AML-193 (cell line): ENCODE measurements at places on chromosomes 6 and 20.

- no peak for DNase-seq
Measured at GRCh38 chr20:37189416-37190016, 10.2 kb upstream of the MROH8 start.

GRCh38 chr6:148110925-148111324 is 231.7 kb upstream of the SASH1 start:
- DNase-seq: no peak

GRCh38 chr6:12472601-12473038 is 182.5 kb downstream of the EDN1 start:
- no peak for DNase-seq

DNA sequence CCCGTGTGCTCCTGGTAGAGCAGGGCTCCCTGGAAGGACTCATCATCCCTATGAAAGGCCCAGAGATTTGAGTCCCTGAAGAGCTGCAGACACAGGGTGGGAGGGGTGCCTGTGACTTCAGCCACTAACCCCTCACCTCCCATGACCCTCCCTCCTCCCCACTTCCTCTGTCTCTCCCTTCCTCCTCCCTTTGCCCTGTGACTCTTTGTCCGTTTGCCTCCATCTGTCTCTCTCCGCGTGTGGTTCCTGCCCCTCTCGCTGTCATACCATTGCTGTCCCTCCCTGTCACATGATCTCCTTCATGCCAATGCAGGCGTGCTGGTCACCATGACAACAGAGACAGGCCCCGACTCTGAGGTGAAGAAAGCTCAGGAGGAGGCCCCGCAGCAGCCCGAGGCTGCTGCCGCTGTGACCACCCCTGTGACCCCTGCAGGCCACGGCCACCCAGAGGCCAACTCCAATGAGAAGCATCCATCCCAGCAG is 19.0 kb downstream of the EPB41L1 start:
- DNase-seq: no peak

DNA sequence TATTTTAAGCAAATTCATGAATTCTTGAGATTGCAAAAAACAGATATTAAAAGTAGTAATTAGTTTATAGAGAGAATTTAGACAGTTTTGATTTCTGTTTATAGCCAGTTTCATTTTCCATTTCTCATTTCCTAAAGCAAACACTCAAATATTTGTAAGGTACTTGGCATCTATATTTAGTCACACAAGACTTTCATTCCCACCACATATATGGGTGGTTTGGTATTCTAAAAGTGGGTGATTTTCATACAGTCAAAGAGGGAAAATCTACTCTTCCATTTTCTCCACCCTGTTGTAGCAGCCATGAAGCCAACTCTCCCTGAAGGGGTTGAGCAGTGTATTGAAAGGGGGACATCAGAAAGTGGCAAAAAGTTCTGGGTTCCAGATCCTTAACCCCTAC is 181.1 kb upstream of the SUPT3H start:
- no peak for DNase-seq

DNA sequence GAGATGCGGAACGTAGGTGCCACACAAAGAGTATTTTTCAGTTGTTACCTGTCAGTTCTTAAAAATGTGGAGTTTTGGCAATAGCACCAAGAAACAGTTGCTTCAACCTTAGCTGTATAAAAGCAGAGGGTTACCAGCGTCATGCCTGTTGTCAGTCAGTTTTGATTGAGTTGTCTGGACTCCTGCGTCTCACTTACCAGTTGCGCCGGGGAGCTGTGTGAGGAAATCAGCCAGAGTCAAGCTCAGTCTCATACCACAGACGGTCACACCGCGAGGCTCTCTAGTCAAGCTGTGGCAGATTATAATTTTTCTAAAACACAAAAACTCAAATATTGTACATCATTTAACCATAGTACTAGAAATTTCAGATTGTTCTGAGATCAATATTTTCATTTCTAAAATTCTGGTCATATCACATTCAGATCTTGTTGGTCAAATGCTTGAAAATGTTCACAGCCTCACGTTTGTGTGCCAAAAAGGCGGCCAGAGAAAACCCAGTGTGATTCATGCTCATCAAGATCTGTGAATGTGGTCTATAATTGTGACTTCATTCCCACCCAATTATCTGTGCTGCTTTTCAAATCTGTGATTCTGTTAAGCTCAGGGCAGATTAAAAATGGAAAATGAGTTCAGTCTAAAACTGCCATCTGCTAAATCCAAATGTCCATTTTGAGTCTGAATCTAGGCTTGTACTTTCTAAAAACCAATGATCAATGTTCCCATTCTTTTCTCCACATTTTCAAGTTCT is 37.5 kb downstream of the SASH1 start:
- DNase-seq: no peak

GRCh38 chr20:33773412-33774089 is 37.6 kb upstream of the CHMP4B start:
- no peak for DNase-seq

- DNase-seq: no peak
Measured at GRCh38 chr20:19110285-19110684, 102.2 kb upstream of the SLC24A3 start.

GRCh38 chr6:135801755-135802465 is 49.6 kb upstream of the PDE7B start:
- DNase-seq: no peak

DNA sequence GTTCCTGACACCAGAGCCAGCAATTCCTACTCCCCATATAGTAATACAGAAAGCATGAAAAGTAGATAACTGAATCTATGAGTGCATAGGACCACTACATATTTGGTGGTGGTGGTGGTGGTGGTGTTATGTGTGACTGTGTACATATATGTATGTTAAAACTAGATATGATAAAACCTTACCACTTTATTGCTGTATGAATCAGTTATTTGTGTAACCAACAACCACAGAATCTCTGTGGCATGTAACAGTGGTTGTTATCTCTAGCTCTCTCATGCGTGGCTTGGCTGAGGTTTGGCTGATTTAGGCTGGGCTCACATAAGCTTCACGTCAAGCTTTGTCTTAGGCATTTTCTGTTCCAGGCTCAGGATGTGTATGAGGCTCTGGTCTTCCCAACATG is 55.7 kb downstream of the PLCB1 start:
- DNase-seq: no peak

DNA sequence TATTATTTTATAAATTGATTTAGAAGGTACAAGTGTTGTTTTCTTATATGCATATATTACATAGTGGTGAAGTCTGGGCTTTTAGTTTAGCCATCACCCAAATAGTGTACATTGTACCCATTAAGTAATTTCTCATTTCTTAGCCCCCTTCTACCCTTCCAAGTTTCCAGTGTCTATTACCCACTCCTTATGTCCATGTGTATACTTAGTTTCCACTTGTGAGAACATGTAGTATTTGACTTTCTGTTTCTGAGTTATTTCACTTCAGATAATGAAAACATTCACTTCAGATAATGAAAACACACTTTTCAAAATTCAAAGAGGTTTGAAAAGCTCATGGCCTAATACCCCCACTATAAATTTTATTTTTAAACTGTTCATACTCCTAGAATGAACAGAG is 14.5 kb downstream of the DEFB125 start:
- no peak for DNase-seq

DNA sequence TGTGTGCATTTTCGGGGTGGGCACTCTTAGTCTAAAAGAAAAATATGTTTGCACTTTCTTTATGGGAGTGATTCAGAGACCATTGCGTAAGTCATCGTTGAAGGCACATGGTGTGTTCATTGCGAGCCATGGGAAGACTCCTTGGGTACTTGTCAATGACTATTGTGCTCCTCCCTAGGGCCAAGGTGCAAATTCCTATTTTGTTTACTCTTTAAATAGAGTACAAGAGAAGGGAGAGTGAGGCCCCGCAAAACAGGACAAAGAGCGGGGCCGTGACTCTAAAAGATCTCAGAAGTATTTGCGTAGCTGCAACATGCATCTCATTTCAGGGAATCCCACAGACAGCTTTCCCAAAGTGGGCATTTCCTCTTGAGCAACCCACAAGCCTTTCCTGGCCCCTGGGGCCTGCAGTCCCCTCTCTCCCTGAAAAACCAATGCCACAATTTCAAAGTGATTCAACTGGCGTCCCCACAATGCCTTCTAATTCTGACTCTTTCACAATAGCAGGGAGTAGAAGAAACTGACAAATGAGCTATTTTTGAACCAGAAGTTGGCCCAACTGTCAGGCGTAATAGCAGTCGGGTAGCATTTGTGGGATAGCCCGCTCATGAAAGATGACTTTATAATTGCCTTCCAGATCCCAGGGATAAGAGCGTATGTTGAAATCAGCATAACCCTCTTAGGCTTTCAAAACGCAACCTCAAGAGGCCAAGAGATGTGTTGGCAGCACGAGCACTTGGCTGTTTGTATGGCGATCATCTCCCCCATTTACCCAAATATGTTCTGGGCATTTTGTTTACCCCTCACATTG is 277.9 kb upstream of the BMP2 start:
- peak; percentile 19 for DNase-seq

GRCh38 chr20:19968466-19969073 is 48.6 kb upstream of the NAA20 start:
- no peak for DNase-seq

- DNase-seq: no peak
Measured at GRCh38 chr6:34025112-34025807, 120.6 kb downstream of the GRM4 start.

GRCh38 chr20:21559305-21559704 is 45.4 kb upstream of the NKX2-2 start:
- no peak for DNase-seq

- DNase-seq: no peak
Measured at GRCh38 chr20:312866-313265, 12.5 kb upstream of the SOX12 start.

DNA sequence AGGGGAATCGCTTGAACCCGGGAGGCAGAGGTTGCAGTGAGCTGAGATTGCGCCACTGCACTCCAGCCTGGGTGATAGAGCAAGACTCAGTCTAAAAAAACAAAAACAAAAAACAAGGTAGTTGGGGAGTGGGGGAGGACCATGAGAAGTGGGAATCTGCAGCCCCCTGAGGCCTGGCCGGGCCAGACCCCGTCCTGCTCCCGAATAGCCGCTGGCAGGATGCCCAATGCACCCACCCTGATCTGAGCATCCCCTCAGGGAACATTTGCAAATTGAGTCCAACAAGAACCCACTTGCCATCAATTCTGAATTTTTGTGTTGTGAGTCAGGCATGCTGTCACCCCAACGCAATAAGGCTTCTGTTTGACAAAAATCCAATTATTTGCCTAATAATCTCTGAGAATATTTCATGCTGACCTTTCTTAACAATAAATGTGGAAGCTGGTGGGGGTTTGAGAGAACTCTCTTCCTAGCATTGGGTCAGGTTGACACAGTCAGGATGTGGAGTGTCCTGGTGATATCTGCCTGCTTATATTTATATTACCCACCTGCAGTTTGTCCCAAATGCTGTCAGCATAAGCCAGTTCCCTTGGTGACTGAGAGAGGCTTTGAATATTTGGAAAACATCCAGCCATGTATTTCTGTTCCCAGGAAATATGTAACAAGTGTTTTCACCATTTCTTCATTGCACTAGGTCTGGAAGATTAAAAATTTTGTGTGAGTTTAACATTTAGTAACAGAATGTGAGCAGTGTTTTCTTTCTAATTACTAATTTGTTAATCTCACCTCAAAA is 28.4 kb upstream of the FRMD1 start:
- DNase-seq: no peak

- DNase-seq: no peak
Measured at GRCh38 chr6:4510317-4510716, 265.9 kb upstream of the CDYL start.

DNA sequence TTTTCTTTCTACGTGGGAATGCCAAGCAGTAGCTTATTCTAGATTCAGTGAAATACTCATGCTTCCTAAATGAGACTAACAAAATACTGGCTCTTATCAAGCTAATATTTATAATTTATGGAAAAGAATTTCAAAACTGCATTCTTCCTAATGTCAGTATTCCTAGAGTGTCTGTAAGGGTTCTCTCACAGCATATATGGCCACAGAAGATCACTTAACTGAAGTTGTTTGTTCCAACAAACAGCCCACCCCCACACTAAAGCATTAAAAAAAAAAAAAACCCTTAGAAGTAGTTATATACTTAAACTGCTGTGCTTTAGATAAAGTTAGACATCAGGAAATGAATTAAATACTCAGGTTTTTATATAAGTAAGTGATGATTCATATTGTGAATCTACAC is 247.7 kb upstream of the HSF2 start:
- DNase-seq: no peak

DNA sequence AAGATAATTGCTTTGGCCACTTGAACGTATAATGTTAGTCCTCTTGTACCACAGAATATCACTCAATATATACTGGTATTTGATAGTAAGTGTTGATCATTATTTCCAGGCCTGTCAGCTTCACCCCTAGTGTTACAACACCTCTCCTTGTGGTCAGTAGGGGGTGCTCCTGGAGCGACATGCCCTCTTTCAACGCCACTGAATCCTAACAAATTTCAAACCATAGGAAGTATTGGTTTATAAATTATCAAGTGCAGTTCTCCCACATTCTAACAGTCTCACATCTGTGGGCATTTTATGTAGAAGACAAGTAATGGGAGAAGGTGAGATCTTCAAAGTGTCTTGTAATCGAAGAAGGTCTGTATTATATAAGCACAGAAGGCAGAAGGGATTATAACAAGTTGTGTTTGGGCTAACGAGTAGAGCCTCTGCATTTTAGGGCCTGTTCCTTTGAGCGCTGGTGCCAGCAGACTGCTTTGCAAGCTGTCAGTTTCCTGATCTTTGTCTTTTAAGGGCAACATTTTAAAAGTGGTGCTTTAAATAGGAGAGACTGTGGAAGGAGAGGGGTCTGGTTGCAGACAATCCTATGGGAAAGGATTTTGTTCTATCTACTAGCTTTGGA is 57.1 kb upstream of the CEP162 start:
- DNase-seq: peak; percentile 23

- no peak for DNase-seq
Measured at GRCh38 chr6:118524686-118525085, 23.4 kb upstream of the PLN start.

DNA sequence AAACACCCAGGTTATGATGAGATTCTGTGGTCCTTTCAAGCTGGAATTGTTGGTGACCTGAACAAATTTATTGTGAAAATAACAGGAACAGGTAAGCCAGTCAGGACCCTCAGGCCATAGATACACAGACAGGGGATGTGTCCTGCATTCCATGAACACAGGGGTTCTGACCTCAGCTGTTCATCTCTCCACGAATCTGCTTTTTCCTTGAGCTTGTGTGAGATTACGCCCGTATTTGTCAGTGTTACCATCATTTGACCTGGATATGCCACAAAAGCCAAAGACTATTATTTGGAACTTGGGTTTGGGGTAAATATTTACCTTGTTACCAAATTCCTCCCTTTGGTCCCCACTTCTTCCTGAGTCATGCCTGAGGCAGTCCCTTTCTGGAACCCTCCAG is 288.9 kb downstream of the PREX1 start:
- DNase-seq: no peak

- DNase-seq: no peak
Measured at GRCh38 chr20:44862286-44862685, 23.2 kb upstream of the YWHAB start.

DNA sequence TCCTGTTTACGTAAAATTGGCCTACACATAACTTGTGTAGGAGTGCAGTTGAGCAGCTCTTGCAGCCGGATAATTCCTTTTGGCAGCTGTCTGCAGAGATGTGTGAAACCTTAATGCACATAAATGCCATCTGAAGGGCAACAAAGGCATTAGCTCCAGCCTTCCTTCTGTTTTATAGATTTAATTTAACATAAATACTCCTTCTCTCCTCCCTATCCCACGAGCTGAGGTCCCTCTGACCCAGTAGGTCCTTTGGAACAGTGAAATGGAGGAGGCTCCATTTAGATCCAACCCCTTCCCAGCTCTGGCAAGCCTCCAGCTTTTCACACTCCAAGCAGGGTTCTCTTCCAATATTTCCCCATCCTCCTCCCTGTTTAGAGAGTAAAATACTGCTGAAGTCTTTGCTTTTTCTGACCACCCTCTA is 6.5 kb downstream of the PLEKHG1 start:
- DNase-seq: no peak

- DNase-seq: no peak
Measured at GRCh38 chr6:158083455-158084325, 84.4 kb downstream of the SERAC1 start.
